OCI-M1 (cell line): ENCODE measurements at places on chromosomes 16 and 17.

DNA sequence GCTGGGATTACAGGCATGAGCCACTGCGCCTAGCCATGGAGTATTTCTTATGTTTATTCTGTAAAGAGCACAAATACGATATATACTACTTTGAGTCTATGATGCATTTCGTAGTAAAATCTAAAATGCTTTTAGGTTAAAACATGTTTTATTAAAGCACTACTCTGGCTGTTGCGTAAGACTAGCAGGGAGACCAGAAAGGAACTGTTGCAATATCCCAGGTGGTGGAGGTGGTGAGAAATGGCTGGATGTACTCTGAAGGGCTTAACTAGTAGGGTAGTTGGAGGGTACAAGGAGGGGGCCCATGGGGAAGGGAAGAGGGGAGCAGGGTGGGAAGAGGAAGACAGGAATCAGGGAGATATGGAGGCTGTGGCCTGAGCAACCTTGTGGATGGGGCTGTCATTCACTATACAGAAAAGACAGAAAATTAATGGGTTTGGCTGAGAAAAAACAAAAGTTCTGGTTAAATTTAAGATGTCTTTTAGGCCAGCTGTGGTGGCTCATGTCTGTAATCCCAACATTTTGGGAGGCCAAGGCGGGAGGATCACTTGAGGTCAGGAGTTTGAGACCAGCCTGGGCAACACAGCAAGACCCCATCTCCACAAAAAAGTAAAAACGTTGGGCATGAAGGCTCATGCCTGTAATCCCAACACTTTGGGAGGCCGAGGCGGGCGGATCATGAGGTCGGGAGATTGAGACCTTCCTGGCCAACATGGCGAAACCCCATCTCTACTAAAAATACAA is 35.8 kb downstream of the ST3GAL2 start:
- DNase-seq, result peak; percentile 50

DNA sequence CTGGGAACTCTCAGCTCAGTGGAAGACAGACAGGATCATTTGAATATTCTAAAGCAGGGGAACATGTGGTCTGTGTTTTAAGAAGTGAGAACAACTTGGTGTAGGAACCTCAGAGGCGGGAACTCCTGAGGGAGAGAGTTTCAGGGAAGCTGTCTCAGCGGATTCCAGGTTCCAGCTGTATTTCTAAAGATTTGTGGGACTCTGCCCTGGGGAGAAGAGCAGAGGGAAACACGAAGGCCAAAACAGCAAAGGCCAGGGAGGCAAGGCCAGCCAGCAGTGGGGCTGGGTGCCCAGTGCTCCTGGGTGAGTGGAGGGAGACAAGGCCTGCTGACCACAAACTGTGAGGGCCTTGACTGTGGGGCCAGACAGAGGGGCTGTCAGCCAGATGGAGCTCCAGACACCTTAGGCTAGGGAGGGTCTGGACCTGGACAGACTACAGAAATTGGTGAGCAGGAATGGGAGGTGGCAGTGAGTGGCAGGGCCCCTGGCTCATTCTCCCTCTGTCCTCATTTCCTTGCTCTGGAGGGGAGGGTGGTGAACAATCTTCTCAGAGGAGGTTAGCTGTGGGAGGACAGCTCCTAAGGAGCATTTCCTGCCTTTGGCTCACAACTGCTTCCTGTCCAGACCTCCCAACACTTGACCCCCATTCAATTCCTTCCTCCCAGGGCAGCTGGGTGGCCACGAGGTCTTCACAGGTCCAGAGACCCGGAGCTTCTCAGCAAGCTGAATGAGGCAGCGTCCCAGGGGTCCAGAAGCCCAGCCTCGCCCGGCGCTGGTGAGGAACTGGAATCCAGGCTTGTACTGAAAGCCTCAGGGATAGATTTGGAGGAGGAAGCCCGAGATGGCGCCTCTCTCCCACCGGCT is 21.0 kb upstream of the FZD2 start:
- DNase-seq, result no peak

GRCh38 chr17:6677158-6677831 is 25.7 kb downstream of the C17orf100 start:
- peak; percentile 88 for DNase-seq

DNA sequence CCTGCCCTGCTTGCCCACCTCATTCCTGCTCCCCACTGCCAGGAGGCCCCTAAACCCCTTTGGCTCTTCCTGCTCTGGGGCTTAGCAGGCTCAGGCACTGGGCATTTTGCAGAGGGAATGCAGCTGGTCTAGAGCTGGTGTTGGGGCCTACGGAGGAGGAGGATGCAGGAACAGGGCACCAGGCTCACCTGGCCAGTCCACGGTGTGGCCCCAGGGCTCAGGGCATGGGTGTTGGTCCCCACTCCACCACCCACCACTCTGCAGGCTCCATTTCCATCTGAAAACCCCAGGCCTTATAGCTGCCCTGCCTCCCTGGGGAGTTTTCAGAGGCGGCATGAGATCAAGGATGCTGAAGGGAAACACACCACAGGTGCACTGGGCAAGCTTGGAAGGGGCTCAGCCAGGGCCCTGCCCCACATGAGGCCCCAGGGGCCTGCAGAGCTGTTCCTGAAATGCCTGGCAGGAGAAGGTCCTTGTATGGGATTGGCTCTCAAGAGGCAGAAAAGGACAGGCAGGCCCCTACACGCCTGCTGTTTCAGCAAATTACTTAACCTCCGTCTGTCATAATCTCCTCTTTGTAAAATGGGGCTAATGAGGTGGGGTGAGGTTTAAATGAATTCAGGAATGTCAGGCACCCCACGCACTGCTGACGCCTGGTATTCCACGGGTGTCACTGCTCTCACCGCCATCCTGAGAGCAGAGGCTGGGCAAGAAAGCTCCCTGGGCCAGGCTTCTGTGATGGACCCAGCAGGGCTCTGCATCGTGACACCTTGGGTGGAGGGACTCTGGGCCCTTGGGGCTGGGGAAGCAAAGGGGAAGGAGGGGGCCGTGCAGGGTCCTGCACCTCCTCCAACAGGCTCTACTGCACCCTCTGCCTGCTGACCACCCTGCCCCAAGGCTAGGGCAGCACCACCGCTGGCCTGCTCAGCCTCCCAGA is 9.3 kb downstream of the SLC47A2 start:
- DNase-seq, result no peak

DNA sequence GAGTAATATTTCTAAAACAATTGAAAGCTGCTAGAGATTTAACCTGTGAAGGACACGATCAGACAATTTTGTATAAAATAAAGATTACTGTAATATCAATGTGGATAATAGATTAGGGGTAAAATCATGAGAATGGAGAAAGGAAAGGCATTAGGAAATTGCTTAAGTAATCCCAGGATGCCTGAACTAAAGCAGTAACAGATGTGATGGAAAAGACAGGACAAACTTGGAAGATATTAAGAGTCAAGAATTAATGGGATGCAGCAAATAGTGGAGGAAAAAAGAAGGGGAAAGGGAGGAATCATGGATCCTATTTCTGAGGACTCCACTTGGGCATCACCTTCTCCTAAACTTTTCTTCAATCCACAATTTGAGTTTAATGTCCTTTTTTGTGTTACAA is 437.1 kb upstream of the PMFBP1 start:
- DNase-seq, result no peak

DNA sequence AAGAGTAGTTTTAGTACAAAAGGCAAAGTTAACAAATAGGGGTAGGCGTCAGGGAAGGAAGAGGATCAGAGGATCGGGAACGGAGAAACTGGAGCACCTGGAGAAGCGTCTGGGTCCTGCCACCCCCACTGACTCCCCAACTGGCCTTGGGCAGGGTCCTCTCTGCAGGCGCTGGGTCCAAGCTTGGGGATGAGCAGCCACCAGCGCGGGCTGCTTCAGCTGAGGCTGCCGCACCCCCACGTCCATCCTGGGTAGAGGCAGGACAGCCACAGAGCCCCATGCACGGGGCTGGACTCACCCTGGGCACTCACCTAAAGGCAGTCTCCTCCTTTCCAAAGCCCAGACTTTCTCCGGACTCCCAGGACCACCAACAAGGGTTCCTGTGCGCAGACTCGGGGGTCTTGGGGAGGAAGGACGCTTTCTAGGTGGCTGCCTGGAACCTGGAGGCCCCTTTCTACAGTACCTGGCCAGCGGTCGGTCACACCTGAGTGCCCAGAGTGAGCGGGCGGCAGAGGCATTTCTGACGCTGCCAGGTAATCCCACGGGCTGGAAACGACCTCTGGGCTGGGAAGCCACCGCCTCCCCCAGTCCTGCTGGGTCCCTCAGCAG is 1.1 kb downstream of the HS3ST6 start:
- no peak for DNase-seq

- no peak for DNase-seq
Observed at GRCh38 chr17:76758570-76758969, 20.7 kb downstream of the MFSD11 start.

DNA sequence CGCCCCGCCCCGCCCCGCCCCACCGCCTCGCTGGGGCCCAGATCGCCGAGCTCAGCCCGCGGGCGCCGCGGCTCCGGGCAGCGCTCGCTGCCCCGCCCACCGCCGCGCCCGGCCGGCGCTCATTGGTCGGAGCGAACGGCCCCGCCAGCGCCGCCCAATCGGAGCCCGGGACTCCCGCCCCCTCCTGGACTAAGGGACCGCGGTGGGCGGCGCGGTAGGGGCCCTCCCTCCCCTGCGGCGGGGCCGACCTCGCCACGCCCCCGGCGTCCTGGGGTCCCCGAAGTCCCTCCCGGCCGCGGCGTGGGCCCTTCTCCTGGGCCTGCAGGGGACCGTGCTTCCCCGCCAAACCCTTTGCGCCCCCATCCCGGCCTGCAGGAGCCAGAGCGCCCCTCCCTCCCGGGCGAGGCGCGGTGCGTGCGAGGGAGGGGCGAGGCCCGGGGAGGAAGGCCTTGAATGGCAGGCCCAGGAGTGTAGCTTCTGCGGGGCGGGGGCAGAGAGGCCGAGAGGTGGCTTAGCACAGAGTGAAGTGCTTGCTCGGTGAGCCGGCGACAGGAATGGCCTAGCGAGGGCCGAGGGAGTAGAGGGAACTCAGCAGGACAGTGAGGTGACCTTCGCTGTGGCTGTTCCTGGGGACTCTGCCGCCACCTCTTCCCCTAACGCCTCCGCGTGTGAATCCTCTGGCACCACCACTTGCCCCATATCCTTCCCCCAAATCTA is at the start of gene CAMKK1:
CAMKK1 (minus strand) TSS at position 51 of the 717 bp plus-strand sequence. CDS start 7,366 bp downstream, outside the sequence.
- peak; percentile 92 for DNase-seq

DNA sequence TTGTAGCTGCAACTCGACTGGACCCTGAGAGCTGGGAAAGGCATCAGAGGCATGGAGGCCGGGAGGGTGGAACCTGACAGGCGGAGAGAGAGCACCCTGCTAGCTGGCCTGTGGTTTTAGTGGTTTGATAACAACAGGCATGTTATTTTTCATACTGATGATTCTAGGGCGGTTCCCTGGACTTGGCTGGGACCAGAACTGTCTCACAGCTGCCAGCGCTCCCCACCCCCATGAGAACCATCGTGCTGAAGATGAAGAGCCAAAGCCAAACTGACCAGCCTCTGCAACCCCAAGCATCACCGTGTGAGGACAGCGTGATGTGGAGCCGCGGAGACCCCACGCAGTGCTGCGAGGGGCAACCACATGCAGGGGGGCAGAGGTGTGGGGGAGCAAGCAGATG is 28.5 kb downstream of the MXRA7 start:
- peak; percentile 89 for DNase-seq

- no peak for DNase-seq
Observed at GRCh38 chr17:83090444-83091256, 11.2 kb downstream of the METRNL start.

DNA sequence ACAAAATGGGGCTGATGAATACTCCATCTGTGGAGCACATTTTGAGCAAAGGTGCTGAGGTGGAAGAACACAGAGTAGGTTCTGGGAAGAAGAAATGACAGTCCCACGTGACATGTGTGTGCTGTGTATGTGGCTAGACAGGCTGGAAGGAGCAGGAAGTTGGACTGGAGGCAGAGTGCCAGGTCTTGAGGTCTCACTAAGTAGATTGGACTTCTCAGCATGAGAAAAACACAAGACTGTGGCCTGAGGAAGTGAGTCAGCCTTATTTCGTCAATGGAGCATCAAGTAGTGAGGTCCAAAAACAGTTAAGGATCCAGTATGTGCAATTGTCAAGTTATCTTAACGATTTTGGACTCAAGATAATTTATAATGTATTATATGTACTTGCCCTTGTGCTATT is 736.5 kb downstream of the KCNJ2 start:
- peak; percentile 79 for DNase-seq

- no peak for DNase-seq
Observed at GRCh38 chr17:45756266-45756991, 27.7 kb upstream of the CRHR1 start.

DNA sequence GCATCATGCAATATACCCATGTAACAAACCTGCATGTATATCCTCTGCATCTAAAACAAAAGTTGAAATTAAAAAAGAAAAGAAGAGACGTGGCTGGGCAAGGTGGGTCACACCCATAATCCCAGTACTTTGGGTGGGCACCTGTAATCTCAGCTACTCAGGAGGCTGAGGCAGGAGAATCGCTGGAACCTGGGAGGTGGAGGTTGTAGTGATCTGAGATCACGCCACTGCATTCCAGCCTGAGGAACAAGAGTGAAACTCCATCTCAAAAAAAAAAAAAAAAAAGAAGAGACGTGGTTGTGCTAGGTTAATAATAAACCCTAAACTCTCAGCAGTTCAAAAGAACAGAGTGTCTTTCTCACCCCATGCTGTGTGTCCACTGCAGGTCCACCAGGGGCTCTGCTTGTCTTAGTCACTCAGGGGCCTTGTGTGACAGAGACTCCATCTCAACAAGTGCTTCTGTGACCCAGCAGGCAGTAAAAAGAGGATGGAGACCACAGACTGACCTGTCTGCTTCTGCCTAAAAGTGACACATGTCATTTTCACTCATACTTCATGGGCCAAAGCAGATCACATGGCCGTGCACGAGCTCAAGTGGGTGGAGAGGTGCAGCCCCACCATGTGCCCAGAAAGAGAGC is 22.3 kb upstream of the N4BP1 start:
- DNase-seq, result no peak

DNA sequence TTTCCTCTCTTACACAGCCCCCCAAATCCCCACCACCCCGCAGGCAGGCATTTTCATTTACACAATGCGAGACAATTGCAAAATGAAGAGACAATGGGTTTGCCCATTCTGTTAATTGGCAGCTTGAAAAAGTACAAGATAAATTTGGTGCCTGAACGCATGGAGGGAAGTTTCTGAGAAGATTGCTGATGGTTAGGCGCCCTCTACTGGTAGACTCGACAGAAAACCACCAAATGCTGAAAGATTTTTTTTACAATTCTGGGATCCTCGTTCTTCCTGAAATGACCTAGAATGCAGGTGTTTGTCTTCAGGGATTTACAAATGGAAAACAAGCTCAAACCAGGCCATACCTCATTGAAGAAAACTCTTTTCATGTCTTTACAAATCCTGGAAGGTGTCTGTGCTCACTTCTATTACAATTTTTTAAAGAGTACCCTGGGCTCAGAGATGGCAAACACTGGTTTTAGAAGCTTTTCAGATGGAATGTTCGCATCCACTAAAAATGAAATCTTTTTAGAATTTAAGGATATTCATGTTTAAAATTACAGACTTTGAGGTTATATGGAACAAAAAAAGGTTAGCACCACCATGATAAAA is 338.5 kb downstream of the PMP22 start:
- peak; percentile 92 for DNase-seq

- DNase-seq, result peak; percentile 61
Observed at GRCh38 chr16:52912565-52913173, 140.0 kb downstream of the CHD9NB start.

- peak; percentile 89 for DNase-seq
Observed at GRCh38 chr16:24729243-24729950, at the start of gene TNRC6A. TNRC6A (plus strand) TSS chr16:24729651; CDS start chr16:24729842, 191 bp downstream.
